Stimulated activated CD8-positive, alpha-beta memory T cell treated with anti-CD3 and anti-CD28 coated beads, Interleukin-7, amount 100 ng/mL, for 1 hour (primary cell): ENCODE measurements at places on chromosomes 4 and X.

DNA sequence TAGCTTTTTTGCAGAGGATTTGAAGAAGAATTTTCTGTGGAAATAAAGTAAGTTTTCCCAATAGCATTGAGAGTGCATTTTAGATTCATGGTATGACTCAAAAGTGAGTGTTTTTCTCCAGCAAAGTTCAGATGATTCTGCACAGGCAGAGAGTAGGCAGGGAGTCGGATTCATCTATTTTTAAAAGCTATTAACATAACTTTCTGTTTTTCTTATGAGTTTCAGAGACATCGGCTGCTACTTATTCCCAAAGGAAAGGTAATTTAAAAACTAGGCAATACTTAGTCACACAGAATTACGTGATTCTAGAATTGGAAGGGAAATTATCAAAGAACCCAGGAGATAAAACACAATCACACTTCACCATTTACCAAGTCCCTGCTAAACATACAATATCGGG, 4.4 kb downstream of the CCDC110 start:
- no peak for DNase-seq

DNA sequence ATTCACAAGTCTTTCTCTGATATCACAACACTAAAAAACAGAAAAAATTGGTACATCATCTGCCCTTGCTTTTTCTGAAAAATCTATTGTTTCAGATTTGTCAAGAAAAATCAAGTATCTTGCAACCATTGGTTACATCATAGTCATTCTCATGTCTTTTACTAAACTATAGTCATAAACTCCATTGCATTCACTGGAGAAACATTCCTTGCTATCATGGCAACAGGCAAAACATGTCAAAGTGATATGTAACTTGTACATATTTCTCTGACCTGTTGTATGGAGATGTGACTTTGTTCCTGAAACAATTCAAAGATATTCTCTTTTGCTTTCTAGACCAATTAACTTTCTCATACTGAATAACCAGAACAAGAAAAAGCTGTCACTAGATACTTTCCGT, 121.9 kb upstream of the ANK2 start:
- no peak for DNase-seq

- DNase-seq, result no peak
These were observed 59.1 kb downstream of the FAM184B start for GRCh38 chr4:17722356-17722700.

GRCh38 chrX:73766431-73766795, 203.4 kb downstream of the CHIC1 start:
- no peak for DNase-seq

- DNase-seq, result no peak
These were observed 38.2 kb upstream of the NAA11 start for GRCh38 chr4:79364061-79364460.

DNA sequence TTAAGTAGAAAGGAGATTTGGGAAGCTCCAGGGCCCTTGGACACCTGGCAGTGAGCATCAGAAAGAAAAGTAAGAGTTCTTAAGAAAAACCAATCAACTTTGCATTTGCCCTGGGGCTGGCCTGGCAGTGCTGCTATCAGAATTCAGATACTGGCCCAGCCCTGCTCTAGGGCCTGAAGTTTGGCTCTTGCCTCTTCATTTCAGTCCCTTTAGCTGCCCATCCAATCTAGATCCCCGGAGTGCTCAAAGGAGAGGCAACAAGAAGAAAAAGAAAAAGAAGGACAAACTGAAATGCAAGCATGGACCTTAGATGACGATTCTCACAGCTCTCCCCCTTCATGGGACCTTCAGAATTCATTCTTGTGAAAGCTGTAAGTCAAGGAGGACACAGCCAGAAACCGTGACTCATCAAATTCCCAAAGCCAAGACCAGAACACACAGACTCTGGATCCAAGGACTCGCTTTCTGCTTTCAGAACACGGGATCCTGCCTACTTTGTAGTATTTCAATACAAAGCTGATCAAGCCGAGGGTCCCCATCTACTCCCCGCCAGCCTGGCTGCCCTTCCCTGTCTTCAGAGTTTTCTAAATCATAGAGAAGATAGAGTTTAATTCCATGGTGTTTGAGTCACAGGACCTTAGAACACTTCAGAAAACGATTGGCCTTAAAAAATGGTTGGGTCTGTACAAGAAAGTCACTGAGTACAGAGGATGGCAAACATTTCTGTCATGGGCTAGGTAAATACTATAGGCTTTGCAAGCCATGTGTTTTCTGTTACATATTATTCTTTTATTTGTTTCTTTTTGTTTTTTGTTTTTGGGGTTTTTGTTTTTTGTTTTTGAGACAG, 103.7 kb downstream of the RBM47 start:
- DNase-seq, result no peak

DNA sequence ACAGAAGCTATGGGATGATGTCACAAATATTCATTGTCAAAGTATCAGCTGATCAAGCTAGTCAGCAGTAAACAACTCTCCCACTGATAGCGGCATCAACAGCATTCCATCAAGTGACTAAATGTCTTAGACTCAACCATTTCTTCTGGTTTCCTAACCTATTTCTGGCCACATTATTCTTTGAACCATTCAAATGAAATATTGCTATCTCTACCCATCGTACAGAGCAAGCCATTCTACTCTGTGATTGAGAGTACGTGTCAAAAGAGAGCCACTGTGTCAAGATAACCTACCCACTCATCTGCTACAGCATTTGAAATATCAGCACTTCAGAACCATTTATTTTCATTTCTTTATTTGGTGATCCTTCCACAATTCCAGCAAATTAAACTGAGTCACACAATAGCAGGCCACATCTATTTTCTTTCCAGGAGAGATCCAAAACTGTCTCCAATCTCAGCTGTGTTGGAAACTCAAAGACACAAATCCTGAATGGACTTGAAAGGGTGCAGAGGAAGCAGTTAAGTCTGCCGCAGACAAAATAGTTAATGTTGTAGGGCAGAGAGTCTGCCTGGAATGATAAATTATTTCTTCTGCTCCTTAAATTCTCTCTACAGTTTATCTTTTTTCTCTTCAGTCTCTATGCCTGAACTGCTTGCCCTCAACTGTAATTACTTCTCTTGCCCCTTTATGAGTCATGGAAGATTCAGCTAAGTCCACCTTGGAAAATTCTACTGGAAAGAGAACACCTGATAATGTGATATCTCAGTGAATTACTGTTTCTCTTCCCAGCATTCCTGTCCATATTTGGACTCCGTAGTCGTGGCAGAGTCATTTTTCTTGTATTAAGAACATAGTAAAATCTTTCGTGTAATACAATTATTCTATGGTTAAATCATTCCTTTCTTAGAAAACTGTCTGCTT, 364.8 kb downstream of the PDGFC start:
- DNase-seq, result no peak

GRCh38 chrX:110168585-110168984, 149.3 kb downstream of the AMMECR1 start:
- DNase-seq, result no peak

DNA sequence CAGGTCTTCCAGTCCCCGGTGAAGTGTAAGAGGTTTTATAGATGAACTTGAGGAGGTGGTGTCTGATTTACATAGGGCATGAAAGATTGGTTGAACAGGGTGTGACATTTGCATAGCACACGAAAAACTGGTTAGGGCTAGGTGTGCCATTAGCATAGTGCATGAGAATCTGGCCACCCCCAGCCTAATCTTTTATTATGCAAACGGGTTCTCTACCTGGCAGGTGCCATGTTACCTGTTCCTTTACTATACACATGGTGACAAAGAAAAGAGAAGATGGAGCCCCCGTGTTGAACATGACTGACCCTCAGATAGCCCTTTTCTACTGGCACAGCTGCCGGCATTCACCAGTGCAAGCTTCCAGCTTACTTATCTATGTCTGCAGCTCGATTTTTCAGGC, 71.0 kb downstream of the UCHL1 start:
- no peak for DNase-seq

DNA sequence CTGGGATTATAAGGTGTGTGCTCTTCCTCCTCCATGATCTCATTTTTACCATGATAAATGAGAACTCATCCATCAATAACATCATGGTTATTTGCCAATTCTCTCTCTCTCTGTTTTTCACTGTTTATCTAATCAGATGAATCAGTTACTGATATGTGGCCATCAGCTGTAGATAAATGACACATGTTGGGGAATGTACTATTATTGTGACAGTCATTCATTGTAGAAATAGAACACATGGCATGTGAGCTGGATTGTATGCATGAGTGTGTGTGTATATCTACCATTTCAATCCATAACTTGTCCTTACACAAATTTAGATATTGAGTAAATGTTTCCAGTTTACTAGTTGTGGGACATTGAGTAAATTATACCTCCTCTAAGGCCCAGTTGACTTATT, 53.0 kb downstream of the OSTC start:
- no peak for DNase-seq

- DNase-seq, result no peak
These were observed 448.4 kb downstream of the RAPGEF2 start for GRCh38 chr4:159551281-159551680.

GRCh38 chr4:167114416-167114971, 119.8 kb downstream of the SPOCK3 start:
- DNase-seq, result no peak

DNA sequence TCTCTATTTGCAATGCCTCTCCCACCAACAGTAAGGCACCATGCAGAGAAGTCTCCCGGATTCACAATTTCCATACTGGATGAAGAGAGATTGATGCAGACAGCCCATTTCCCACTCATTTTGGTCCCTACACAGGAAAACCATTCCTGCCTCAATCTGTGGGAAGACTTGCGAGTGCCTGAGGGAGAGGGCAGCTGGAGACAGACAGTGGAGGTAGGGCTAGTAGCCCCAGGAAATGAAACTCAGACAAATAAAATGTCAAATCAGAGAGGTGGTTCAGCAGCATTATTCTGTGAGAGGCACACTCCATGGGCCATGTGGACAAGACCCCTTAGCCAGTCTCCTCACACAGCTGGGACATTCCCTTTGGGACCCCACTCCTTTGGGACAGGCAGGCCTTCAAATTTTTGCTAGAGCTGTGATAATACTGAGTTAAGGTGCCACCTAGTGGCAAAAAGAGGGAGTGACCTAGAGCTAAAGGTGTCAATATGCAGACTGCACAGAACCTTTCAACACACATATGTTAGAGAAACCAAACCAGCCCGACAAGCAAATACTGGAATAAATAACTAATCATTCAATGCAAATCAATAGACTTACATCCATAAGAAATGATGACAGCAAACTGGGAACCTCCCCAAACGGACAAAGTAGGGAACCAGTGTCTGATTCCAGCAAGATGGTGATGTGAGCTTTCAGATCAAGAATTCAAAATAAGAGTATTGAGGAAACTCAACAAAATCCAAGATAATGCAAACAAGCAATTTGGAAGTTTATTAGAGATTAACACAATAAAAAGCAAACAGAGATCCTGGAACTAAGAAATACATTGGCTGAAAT, 1865.3 kb upstream of the AGA start:
- no peak for DNase-seq

DNA sequence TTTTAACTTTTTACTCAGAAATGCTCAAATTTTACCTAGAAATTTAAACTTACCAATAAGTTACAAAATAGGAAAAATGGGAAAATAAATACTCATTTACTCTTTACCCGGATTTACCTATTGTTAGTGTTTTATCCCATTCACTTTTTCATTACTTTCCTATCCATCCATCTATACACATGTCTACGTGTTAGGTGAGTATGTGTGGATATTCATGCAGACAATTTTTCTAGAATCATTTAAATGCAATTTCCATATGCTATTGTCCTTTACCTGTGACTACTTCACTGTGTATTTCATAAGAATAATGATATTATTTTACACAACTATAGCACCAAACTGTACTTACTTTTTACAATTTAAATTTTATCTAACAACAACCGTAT, 896.6 kb upstream of the INTU start:
- no peak for DNase-seq

GRCh38 chr4:96654045-96654444, 814.2 kb downstream of the PDHA2 start:
- DNase-seq, result no peak

DNA sequence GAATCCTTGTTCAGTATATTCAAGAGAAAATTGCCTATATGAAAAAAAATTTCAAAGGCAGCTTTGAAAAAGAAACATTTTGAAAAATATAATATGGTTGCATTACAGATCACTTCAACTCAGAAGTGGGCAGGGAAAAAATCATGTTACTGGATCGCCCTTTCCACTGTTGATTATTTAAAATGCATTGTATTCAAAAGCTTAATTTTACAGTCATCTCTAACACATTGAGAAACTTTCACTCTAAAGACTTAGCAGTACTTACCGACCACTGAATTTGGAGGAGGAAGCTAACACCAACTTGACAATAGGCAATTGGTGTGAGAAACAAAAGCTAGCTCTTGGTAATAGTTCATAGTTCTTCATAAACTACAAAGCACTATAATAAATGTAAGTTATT, 101.9 kb downstream of the CEP135 start:
- no peak for DNase-seq

- no peak for DNase-seq
These were observed 169.6 kb downstream of the CAMK2D start for GRCh38 chr4:113591982-113592381.

DNA sequence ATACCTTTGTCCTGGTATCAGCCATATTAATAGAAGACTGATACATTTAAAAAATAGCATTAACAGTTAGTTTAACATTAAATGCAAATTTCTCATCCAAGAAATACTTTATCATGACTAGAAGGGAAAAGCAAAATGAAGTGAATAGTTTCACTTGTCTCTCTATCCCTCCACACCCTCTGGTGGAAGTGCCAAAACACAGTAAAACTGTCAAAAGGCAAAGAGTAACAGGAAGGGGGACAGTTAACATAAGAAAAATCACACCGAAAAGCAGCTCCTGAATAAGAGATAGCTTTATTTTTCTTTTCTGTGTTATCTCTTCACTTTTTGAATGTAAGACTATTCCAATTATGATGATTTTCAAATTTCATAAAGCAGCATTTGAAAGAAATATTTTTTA, 187.2 kb downstream of the FBXW7 start:
- no peak for DNase-seq

DNA sequence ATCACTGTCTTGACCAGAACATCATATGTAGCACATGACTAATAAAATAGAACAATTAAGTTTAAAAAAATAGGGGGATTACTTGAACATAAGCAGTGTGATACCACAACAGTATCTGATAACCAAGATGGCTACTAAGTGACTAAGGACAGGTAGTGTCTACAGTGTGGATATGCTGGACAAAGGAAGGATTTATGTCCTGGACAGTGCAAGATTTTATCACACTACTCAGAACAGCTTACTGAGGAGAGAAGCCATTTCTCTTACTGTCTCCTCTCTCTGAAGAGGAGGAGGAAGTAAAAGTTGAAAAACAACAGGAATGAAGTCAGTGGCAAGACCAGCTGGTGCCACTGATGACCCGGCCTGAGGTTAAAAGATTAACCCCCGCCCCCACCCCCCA, 4.0 kb upstream of the SLC10A7 start:
- DNase-seq, result no peak

DNA sequence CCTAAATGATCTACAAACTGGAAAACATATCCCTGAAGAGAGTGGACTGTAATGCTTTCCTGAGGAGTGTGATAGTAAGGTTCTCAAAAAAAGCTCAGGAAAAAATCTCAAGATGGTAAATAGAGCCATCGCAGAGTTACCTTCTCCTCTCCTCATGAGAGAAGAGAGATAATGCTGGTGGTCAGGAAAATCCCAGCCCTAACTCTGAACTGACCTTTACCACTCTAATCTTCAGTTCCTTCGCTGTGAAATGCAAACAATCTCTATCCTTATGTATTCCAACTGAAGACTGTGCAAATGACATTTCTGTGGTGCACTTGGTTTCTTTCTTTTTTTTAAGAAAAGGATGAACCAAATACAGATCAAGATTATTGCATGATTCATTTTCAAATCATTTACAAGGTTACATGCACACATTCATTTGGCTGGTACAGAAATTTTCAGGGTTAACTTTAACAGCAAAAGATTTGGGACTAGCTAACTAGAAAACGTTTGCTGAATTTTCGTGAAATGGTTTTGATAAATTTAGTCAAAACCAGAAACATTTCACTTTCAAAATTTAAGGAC, 8.3 kb downstream of the PPM1K start:
- no peak for DNase-seq
